Caki2 (cell line): ENCODE measurements at places on chromosomes 6 and 20. TPM values are rescaled to one million over a fixed set of nuclear protein-coding genes. Genes with fewer than 3 reads are reported as not detected.

The TREM1 gene
- total RNA-seq, result not detected in 2 replicates

The APCDD1L gene
- total RNA-seq, result not detected in 2 replicates

The SMLR1 gene
- 1.1 TPM in 1 of 2 replicates, not detected in the other for total RNA-seq

The EXOC2 gene
- 34.7 and 38.8 TPM in 2 replicates for total RNA-seq

The FIG4 gene
- 9.4 and 17.9 TPM in 2 replicates for total RNA-seq

The ULBP2 gene
- 7.1 and 8.8 TPM in 2 replicates for total RNA-seq

The PRR18 gene
- total RNA-seq, result not detected in 2 replicates

The CAGE1 gene
- total RNA-seq, result not detected in 2 replicates

The SMOC2 gene
- 0.68 TPM in 1 of 2 replicates, not detected in the other for total RNA-seq

The DDX39B gene
- 623 and 688 TPM in 2 replicates for total RNA-seq

The GUCA1A gene
- not detected in 2 replicates for total RNA-seq

The TFAP2A gene
- total RNA-seq, result 2.1 and 4.2 TPM in 2 replicates

The MAFB gene
- total RNA-seq, result 0.03 TPM in 1 of 2 replicates, not detected in the other

The OPRM1 gene
- not detected in 2 replicates for total RNA-seq

GRCh38 chr6:47634210-47635047 lies 64.0 kb upstream of the ADGRF4 start:
- no peak for DNase-seq

DNA sequence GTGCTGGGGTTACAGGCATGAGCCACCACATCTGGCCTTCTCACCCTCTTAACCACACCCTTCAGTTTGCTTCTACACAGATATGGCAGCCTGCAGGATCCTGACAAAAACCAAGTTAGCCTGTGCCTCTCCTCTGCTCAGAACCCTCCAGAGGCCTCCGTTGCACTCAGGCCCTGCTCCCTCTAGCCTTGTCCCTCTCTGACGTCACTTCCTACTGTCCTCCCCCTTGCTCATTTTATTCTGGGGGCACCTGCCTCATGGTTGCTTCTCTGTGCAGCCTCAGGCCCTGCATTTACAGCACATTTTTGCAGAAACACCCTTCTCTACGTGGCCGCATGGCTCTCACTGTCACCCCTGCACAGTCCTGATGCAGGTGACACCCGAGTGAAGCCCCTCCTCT lies 105.6 kb downstream of the CDC5L start:
- DNase-seq, result no peak

- no peak for DNase-seq
Measured at GRCh38 chr6:150299873-150300485, 68.8 kb upstream of the IYD start.

DNA sequence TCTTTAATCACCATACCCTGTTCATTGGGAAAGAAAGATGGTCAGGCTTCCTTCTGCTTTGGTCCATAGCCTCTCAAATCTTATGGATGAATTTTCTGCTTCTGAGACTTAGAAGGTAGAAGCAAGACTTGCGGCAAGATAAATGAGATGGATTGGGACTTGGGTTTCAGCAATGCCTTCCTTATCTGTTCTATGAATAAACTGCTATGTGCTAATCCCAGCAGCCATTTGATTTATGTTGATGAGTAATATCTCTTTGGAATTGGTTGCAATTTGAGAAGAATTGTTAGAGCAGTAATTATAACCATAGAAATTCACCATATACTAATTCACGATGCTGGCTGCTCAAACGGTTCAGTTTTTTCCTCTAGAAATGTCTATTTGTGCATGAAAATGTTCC lies 48.3 kb downstream of the TXLNB start:
- no peak for DNase-seq

DNA sequence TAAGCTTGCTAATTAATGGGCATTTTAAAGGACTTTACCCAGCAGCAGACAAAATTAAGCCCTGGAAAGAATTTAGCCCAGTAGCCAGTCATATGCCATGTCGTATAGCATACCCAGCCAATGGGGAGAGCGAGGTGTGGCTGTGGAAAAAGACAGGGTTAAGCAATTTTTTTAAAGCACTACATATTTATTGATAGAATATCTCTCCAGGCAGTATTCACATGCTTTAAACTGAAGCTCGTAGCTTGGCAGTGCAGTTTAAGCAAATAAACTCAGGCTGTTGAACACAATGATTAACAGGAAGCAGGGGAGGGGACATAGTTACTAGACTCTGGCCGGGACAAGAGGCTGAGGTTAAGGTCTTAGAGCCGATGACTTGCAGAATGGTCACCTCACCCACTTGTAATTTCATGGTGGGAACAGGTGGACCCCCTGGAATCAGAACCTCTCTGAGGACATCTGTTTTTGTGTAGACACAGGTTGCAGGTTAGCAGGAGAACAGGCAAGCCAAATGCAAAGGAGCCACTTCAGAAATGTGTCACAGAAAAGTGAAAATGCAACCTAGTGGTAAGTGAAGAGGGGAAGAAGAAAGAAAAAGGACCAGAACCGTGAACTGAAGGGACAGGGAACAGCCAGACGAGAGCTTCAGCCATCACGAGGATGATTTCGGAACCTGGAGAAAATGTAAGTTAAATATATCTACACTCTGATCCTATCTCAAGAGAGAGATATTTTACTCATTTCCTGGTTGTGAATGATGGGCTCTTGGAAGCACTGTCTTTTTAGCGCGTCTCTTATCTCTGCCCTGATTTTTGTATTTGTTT lies 7.2 kb downstream of the GCNT2 start:
- peak; percentile 93 for DNase-seq

GRCh38 chr6:12533586-12533985 lies 183.0 kb upstream of the PHACTR1 start:
- DNase-seq, result no peak

DNA sequence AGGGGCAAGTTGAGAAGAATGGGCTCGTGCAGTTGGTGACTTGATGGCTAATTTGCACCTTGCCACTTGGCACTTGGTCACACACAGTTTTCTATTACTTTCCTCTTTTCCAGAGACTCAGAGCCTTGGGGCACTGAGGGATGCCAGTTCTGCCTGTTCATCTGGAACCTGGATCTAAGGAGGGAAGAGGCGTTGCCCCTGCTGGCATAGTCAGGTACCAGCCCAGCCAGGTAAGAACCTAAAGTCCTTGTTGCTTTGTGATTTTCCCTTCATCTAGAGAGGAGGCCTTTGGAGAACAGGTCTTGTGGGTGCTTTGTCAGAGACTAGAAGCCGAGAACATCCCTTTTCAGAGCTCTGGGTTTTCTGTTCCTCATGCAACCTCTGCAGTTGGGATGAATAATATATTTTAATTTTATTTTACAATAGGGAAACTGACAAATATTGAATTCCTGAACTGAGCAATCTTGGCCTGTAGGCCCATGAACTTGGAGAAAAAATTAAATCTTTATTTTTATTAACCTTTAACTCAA lies 11.4 kb downstream of the SYTL3 start:
- no peak for DNase-seq

- DNase-seq, result no peak
Measured at GRCh38 chr6:159874435-159874834, 16.4 kb upstream of the MAS1 start.

- DNase-seq, result no peak
Measured at GRCh38 chr6:9173229-9173628, 737.9 kb upstream of the SLC35B3 start.

- no peak for DNase-seq
Measured at GRCh38 chr6:72262254-72262653, 359.6 kb upstream of the KCNQ5 start.

DNA sequence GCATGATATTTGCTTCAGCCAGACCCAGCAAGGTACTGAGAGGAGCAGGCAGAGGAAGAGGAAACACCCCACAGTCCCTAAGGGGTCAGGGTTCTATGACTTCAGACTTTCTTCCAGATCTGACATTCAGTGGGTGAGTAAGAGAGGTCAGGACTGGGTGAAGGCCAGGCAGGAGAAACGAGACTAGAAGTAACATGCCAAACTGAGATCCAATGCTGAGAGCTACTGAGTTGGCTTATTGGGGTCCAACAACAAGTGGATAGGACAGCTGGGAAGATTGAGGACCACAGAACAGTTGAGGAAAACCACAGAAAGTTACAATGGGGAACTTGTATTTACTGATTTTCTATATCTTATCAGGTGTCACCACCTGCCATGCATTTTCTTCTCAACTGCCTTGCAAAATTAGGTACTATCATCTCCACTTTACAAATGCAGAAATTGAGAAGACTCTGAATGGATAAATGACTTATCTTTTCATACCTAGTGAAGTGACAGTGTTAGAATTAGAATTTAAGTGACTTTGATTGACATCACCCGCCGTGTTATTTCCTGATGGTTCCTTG lies 43.8 kb upstream of the HIVEP1 start:
- no peak for DNase-seq

DNA sequence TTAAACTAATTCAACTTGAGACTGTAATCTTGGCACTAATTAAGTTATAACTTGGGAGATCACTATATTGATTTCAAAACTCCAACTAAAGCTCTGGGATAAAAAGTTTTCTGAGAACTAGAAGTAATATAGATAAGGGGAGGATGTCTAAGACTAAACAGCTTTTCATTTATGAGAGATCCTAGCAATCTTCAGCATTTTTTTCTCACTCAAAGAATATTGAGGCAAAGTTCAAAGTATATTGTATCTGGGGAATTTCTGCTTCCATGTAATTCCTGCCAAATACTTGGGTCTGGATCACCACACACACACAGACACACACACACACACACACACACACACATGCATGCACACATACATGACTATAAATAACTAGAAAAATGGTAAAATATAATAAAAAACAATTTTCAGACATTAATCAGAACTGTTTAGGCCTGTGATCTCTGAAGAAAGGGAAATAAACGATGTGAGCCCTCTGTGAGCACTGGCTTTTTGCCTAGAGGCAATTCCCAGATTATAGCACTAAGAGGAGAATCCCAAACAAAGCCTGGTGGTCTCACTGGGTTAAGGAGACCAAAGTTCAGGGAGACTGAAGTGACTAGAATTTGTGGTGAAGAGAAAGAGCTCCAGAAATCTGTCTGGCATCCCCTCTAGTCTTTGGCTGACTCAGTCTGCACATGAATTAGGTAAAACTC lies 92.8 kb downstream of the ADAT2 start:
- no peak for DNase-seq

DNA sequence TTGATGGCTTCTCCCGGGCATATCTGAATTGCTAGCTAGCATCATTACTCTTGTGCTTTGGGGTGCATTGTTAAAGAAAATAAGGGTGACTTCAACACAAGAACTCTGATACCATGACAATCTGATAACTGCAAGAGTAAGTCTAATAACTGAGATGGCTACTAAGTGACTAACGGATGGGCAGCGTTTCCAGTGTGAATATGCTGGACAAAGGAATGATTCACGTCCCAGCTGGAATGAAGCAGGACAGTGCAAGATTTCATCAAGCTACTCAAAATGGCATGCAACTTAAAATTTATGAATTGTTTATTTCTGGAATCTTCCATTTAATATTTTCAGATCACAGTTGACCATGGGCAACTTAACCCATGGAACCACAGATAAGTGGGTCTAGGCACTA lies 31.7 kb downstream of the MOXD1 start:
- DNase-seq, result no peak

DNA sequence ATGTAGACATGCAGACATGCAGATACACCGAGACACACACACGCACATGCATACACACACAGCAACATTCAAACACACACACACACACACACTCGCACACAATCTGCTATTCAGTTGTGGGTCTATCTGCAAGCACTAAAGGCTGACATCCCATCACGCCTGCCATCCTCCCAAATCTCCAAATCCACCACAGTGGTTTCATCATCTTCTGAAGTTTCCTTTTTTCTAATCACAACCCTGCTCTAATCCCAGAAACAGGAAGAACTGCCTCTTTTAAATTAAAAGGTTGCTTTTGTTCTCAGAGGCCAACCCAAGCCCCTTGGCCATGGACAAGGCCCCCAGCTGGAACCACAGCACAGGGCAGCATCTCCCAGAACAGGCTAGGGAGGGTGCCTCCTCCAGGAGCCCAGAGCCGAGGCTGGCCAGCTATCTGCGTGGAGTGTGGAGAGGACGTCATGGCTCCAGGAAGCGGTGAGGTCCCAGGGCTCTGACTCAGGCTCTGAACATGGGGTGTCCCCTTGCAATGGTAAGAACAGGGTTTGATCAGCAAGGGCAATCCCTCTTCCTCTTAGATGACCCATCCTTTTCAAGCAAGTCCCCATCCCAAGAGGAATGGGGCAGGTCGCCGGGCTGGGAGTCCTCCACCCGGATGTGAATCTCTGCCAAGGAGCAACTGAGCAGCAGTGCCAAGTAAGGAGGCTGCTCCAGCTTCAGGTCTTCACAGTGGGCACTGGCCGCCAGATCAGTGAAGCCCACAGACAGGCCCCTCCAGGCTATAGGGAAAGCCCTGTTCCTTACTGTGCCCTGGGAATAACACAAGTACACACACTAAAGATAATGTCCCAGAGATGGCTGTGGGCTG lies 14.7 kb downstream of the FOXF2 start:
- no peak for DNase-seq

GRCh38 chr20:56504373-56505005 lies 20.1 kb upstream of the FAM209A start:
- DNase-seq, result no peak

GRCh38 chr6:80088637-80089036 lies 17.8 kb upstream of the BCKDHB start:
- no peak for DNase-seq

DNA sequence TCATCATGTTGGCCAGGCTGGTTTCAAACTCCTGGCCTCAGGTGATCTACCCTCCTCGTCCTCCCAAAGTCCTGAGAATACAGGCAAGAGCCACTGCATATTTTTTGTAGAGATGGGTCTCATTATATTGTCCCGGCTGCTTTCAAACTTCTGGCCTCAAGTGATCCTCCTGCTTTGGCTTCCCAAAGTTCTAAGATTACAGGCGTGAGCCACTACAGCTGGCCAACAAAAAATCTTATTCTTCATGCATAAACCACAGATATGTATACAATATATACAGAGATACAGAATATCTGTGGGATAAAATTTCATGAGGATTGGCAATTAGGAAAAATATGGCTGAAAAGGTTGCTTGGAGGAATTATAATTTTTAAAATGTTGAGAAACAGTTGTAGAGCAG lies 49.9 kb downstream of the SLC35A1 start:
- no peak for DNase-seq

GRCh38 chr20:16175322-16175961 lies 397.8 kb downstream of the KIF16B start:
- DNase-seq, result no peak

- DNase-seq, result peak; percentile 45
Measured at GRCh38 chr6:129936329-129937165, 75.4 kb upstream of the TMEM244 start.

- DNase-seq, result no peak
Measured at GRCh38 chr6:105774247-105774646, 311.9 kb upstream of the PRDM1 start.
